ENCODE measurements at places on chromosomes 6 and 20.

DNA sequence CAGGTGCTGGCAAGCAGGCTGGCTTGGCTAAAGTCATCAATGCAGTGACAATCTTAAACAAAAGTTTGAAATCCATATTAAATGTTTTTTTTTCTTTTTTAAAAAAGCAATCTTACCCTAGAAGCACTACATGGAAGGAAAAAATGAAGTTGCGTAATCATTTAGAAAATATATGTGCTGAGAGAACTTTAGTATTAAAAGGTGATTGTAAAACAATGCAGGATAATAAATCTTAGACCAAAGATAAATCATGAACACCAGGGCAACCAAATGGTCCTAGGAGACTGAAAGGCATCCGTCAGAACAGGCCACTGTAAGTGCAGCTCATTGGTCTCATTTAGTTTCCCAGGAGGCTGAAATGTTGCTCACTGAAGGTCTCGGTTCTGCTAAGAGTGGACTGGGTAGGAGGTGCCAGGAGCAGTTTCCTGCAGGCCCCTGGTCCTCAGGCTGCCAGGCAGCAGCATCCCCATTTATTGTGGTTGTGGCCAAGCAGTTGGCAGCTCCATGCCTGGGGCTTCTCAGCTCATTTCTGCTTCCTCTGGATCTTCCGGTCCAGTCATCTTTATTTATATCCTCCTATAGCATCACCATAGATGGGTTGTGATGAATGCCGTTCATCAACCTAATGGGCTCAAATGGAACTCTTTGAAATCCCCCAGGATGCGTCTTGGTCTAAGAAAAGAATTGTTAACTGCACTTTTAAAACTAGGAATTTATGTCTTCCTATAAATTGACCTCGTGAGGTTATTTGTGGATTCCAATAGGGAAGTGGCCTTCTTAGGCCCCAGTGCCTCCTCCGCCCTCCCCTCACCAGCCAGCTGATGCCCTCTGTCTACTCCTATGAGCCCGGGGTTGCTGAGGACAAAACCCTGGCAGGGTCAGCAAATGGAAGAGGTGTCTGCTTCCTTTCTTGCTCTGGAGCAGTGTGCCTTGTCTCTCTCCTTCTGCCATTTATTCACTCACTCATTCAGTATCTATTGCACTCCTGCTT lies 269.0 kb downstream of the UST start:
- no peak for DNase-seq

- DNase-seq = peak; percentile 88
These were observed 37.6 kb downstream of the ZMYND8 start for GRCh38 chr20:47318586-47319516.

- DNase-seq = no peak
These were observed 390.5 kb downstream of the QKI start for GRCh38 chr6:163804991-163805390.

- no peak for DNase-seq
These were observed 195.4 kb downstream of the TBX18 start for GRCh38 chr6:84568971-84569370.

DNA sequence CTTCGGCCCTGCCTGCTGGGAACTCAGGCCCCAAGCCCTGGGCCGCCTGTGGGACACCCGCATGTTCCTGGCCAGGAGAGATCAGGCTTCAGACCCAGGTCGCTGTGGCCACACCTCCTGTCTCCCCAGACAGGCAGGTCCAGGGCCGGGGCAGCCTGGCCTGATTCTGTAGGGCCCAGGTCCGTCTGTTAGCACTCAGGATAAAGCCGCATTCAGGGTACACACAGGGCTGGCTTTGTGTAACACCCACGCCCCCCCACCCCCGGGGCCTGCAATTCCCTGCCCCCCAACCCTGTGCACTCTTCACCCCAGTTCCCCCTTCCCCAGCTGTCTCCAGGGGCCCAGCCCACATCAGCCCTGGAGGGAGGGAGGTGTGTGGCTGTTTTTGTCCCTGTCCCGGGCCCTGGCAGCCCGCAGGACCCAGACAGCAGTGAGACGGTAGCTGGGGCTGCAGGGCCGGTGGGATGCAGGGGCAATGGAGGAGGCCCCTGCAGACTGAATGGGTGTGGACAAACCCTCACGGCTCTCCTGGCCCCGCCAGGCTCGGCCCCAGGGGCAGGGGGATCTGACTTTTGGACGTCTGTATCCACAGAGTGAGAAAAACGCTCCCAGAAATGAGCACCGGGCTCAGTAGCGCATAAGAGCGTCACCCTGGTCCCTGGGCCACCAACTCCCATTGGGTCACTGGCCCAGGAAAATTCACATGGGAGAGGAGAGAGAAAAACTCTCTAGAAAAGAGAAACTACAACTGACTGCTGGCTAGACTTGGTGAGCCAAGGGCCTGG lies 42.4 kb upstream of the ZBP1 start:
- DNase-seq = no peak

- DNase-seq = no peak
These were observed 123.2 kb upstream of the TMEM170B start for GRCh38 chr6:11414176-11414963.

Data from muscle of leg (tissue), 16 donors.